ENCODE measurements at places on chromosomes 11 and 22. TPM values are rescaled to one million over a fixed set of nuclear protein-coding genes. Genes with fewer than 3 reads are reported as not detected.

Gene PRAME
- 0.89 TPM for polyA plus RNA-seq

GRCh38 chr11:472272-472671, 22.2 kb downstream of the PTDSS2 start:
- DNase-seq = no peak

- no peak for DNase-seq
Observed at GRCh38 chr22:50674130-50674500, 1.5 kb downstream of the SHANK3 start.

DNA sequence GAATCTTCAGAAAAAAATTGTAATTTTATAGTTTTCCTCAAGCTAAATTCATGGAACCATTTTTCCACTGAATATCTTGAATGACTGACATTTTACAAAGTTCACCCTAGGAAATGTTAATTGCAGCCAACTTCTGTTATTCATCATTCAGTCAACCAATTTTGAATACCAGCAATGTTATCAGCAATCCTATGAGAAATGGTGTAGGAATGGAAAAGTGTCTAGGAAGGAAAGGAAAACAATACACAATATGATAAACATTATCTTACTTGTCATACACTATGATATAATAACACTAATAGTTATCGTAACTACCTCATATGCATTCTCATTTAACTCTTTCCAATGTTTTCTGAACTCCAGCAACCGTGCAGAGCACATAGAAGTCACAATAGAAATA, 790.5 kb upstream of the LRRC4C start:
- DNase-seq = no peak

DNA sequence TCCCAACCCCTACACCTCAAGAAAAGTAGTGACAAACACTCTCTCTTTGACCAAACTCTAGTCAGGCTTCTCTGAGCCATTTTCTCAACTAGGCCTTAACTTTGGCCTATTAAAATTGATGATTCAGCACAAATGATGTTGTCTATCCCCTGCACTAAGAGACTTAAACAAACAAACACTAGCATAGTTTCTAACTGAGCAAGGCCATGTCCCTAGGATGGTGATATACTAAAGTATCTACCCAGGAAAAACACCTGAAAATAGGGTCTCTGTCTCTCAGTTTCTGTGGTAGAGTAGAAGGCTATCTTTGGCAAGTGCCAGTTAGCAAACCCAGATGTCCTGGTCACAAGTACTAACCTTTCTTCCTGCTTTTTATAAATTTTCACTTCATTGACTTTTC, 219.7 kb upstream of the ANO3 start:
- no peak for DNase-seq

DNA sequence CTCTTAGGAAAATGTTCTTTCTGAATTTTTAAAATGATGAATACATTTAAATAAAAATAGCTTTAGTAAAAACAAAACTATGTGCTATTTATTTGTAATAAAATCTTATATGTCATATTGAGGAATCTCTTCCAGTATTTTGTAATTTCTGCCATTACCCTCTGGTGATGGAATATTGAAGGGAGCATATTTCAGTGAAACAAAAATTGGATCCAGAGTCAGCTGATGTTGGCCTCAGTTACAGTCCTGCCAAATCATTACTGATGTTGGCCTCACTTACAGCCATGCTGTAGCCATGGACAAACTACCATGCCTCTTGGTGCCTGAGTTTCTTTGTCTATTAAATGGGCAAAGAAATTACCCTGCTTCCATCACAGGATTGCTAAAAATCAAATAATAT, 133.2 kb downstream of the SLC1A2 start:
- no peak for DNase-seq

Gene TCIRG1
- 236 TPM for polyA plus RNA-seq

- no peak for DNase-seq
Observed at GRCh38 chr11:109329716-109330115, 92.3 kb upstream of the C11orf87 start.

DNA sequence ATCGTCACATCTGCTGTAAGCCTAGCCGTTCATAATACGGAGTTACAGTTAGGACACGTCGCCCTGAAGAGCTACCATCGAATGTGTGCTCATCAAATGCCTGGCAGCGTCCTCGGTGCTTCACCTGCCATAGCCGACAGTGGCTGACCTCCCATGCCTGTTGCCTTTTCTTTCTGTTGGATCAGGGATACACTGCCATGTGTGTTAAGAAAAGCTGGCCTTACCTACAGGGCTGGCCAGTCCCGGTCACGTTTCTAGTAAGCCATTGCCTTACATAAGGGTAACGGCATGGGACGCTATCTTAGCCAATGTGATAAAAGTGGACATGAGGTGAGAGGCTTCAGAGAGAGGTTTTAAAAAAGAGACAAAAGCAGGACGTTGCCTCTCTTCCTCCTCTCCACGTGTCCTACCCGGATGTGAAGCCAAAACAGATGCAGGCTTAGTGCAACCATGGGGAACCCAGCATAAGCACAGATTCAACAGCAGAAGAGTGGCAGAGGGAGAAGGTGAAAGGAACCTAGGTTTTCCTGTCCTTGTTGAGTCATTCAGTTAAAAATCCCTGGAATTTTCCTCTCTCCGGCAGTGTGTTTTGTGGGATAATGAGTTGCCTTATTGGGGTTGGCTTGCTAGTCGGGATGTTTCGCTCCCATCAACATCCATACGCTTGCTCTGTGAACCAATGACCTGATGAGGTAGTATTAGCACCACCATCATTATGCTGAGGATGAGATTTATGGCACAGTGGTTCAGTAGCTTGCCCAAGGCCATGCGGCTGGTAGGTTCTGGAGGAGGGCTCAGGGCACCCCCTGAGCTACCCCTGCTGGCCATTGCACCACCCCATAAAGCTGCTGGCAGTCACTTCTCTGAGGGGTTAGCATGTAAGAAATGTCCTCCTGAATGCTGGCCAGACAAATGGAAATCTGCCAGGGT, 67.4 kb upstream of the B3GAT1 start:
- DNase-seq = no peak

Gene ZBTB16
- polyA plus RNA-seq = 21.5 TPM

Gene GNAZ
- polyA plus RNA-seq = 1.1 TPM

Gene PKP3
- polyA plus RNA-seq = 26.5 TPM

- no peak for DNase-seq
Observed at GRCh38 chr11:61039916-61040315, 62.4 kb upstream of the CD5 start.

Gene IGLL1
- 3.5 TPM for polyA plus RNA-seq

DNA sequence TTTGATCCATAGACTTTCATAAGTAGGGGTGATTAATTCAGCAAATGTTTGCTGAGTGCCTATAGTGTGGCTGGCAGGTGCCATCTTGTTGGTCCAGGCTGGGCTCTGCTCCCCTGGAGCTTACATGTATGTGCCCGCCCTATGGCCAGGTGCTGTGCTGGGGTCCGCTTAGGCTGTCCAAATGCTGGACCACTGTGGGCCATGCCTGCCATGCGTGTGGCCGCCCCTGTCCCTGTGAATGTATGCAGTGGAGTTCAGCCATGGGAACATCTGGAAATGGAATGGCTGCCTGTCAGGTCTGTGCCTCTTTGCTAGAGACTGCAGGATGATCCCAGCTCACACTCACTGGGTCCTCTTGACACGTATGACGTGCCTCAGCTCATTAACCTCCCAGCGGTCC, 594.6 kb downstream of the TBC1D22A start:
- DNase-seq = no peak

- peak; percentile 77 for DNase-seq
Observed at GRCh38 chr22:39661842-39662685, 91.5 kb downstream of the CACNA1I start.

Gene PDE2A
- polyA plus RNA-seq = 16.9 TPM

Gene TSPAN18
- 2.6 TPM for polyA plus RNA-seq

Data from thymus (tissue), 14 donors.